ENCODE measurements at places on chromosomes 5 and 9. TPM values are rescaled to one million over a fixed set of nuclear protein-coding genes. Genes with fewer than 3 reads are reported as not detected.
A peak's percentile ranks its signal among the peaks of the same experiment; 100 is the strongest.

Gene C1QTNF2
- not detected for total RNA-seq

Gene PCDHB1
- not detected for total RNA-seq

Gene FOXD4L4
- 0.10 TPM for total RNA-seq

DNA sequence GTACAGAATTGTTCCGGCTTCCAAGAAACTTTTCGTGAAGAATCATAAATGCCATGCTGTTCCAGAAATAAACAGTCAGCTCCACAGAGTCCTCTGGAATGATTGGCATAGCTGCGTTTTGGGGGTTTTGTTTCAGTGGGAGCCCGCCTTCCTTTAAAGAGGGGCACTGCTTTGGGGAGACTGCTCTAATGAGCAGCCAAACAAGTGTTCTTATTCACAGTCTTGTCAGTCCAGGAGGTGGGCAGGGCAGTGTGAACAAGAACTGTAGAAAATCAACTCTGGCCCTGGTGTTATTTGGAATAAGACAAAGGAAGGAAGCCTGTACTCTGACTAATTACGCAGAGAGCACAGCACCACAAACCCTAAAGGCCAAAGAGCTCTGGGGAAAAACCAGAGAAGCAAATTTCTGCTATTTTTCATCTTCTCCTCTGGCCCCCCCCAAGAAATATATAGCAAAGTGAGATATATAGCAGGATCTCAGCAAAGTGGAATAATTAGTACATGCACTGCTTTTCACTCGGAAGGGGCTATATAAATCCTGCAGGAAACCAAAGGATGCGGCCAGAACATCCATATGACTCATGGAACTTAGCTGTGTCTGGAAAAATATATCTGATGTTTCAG is 92.9 kb downstream of the GLDC start:
- DNase-seq, result no peak
- H3K27ac ChIP-seq, result no peak overlapping the region
- no peaks in the 10 kb centered on the region for H3K27me3 ChIP-seq
- H3K4me1 ChIP-seq, result no peaks in the 10 kb centered on the region

DNA sequence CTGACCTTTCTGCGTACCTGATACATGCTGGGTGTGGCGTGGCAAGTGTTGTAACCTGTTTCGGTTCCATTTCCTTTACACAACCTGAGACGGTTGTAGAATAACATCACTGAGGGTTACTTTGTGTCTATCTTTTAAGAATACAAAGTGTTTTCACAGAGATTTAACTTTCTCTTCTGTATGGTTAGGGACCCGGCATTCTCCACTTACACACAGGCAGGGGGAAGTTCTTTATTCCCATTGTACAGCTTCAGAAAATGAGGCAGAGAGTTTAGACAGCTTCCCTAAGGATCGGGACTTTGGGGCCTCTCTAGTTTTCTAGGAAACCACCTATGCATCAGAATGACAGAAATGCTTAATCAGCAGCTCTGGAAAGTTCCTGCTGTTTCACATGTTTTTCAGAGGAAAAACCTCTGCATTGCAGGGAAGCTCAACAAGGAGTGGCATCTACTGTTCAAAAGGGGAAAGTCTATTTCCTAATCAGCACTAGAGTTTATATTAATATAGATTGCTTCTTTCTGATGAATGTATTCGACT is 41.3 kb downstream of the CAST start:
- H3K4me1 ChIP-seq, result peaks cover 27% of the 10 kb centered on the region
- H3K36me3 ChIP-seq, result peaks cover 6% of the 10 kb centered on the region
- peak; percentile 77 for DNase-seq
- H3K4me3 ChIP-seq, result peak overlapping the region; percentile 77
- H3K27ac ChIP-seq, result peak overlapping the region; percentile 88

- no peaks in the 10 kb centered on the region for H3K27me3 ChIP-seq
- H3K36me3 ChIP-seq, result no peaks in the 10 kb centered on the region
- DNase-seq, result no peak
- peaks cover 3% of the 10 kb centered on the region for H3K4me1 ChIP-seq
Measured at GRCh38 chr5:178772351-178772750, 41.9 kb upstream of the ZNF354A start.

DNA sequence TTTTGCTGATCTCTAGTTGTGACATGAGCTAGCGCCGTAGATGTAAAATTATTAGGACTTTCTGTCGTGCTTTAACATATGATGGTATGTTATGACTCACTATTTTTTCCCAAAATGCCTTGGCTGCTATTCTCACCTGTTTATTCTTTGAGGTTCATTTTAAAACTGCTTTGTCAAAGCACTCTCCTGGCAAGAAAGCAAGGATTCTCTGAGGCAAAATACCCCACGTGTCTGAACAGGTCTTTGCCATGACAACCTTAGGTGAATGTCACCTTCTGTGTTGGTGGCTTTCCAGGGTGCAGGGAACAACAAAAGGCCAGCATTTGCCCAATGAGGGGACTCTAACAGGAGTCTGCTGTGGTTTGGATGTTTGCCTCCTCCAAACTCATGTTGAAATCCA is 30.6 kb upstream of the COL5A1 start:
- DNase-seq, result no peak
- peaks cover 1% of the 10 kb centered on the region for H3K36me3 ChIP-seq
- H3K27ac ChIP-seq, result no peak overlapping the region
- peaks cover 10% of the 10 kb centered on the region for H3K27me3 ChIP-seq
- H3K4me1 ChIP-seq, result no peaks in the 10 kb centered on the region
